ENCODE measurements at places on chromosomes 3 and 15. TPM values are rescaled to one million over a fixed set of nuclear protein-coding genes. Genes with fewer than 3 reads are reported as not detected.

The ZNF592 gene
- 25.5 TPM for total RNA-seq

The VGLL3 gene
- not detected for total RNA-seq

The GOLGA6L2 gene
- not detected for total RNA-seq

The IMPG2 gene
- total RNA-seq: 0.14 TPM

The PDIA3 gene
- 287 TPM for total RNA-seq

The CADM2 gene
- 0.05 TPM for total RNA-seq

The PLA2G4E gene
- total RNA-seq: not detected

The KLF15 gene
- 0.32 TPM for total RNA-seq

The GATA2 gene
- total RNA-seq: 0.05 TPM

The ATR gene
- 36.1 TPM for total RNA-seq

The GOLGA6D gene
- not detected for total RNA-seq

The PROS1 gene
- 0.47 TPM for total RNA-seq

The CP gene
- total RNA-seq: not detected

The TMC3 gene
- total RNA-seq: not detected

The C2CD4A gene
- total RNA-seq: 0.73 TPM

The OR5K2 gene
- not detected for total RNA-seq

The GOLGA6L7 gene
- not detected for total RNA-seq

The ALDH1L1 gene
- 0.18 TPM for total RNA-seq

The UPK1B gene
- total RNA-seq: 0.41 TPM

The TGM4 gene
- not detected for total RNA-seq
